ENCODE measurements at places on chromosomes 1 and 21. TPM values are rescaled to one million over a fixed set of nuclear protein-coding genes. Genes with fewer than 3 reads are reported as not detected.

GRCh38 chr1:114023377-114023776, 44.1 kb downstream of the OLFML3 start:
- H3K27ac ChIP-seq = no peak overlapping the region
- H3K36me3 ChIP-seq = no peaks in the 10 kb centered on the region
- H3K27me3 ChIP-seq = no peaks in the 10 kb centered on the region
- peak; percentile 51 for DNase-seq

DNA sequence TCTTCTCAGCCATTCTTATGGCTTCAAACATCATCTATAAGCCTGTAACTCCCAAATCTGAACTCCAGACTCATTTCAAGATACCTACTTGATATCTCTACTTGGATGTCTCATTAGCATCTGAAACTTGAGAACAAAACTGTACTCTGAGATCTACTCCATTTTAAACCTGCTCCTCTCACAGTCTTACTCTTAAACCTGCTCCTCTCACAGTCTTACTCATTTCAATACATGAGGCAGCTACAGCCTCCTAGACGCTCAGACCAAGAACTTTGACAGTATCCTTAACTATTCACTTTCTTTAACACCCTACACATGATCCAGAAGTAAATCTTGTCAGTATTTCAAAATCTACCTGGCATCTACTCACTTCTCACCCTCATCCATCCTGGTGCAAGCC, 54.3 kb downstream of the NBPF6 start:
- DNase-seq = no peak
- H3K27me3 ChIP-seq = no peaks in the 10 kb centered on the region
- H3K27ac ChIP-seq = no peak overlapping the region

- H3K36me3 ChIP-seq = no peaks in the 10 kb centered on the region
- H3K27me3 ChIP-seq = no peaks in the 10 kb centered on the region
- H3K27ac ChIP-seq = no peak overlapping the region
- no peaks in the 10 kb centered on the region for H3K4me1 ChIP-seq
These were observed 261.7 kb downstream of the KCNJ6 start for GRCh38 chr21:37654596-37654995.

The ACKR1 gene
- not detected for total RNA-seq

The CALML6 gene
- total RNA-seq = 0.12 TPM
